ENCODE measurements at places on chromosomes 6 and 20. TPM values are rescaled to one million over a fixed set of nuclear protein-coding genes. Genes with fewer than 3 reads are reported as not detected.

PRR18 gene
- 0.59 TPM for total RNA-seq

TNFAIP3 gene
- total RNA-seq = 44.6 TPM

GINM1 gene
- total RNA-seq = 39.3 TPM

DEFB132 gene
- not detected for total RNA-seq

DAAM2 gene
- 29.0 TPM for total RNA-seq

SCP2D1 gene
- not detected for total RNA-seq

FRMD1 gene
- not detected for total RNA-seq

PPP1R14C gene
- 15.4 TPM for total RNA-seq

GRCh38 chr20:46230106-46230491, 78.2 kb downstream of the CDH22 start:
- no peaks in the 10 kb centered on the region for H3K36me3 ChIP-seq
- no peak overlapping the region for H3K4me3 ChIP-seq
- H3K4me1 ChIP-seq = no peaks in the 10 kb centered on the region
- DNase-seq = no peak
- peaks cover 38% of the 10 kb centered on the region for H3K27me3 ChIP-seq
- no peak overlapping the region for H3K27ac ChIP-seq

GRCh38 chr6:138044458-138044857, 62.8 kb downstream of the PERP start:
- no peak for DNase-seq
- H3K36me3 ChIP-seq = no peaks in the 10 kb centered on the region
- no peaks in the 10 kb centered on the region for H3K4me1 ChIP-seq
- no peak overlapping the region for H3K4me3 ChIP-seq

DNA sequence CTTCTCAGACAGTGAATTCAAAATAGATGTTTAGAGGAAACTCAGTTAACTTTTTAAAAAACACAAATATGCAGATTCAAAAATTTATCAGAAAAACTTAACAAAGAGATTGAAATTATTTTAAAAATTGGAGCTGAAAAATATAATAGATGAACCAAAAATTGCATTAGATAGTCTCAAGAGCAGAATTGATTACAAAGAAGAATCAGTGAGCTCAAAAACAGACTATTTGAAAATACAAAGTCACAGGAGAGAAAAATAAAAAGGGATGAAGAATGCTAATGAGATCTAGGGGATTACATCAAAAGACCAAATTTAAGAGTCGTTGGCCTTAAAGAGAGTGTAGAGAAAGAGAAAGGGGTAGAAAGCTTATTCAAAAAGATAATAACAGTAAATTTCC, 700.5 kb downstream of the COL12A1 start:
- H3K27me3 ChIP-seq = no peaks in the 10 kb centered on the region
- no peaks in the 10 kb centered on the region for H3K4me1 ChIP-seq
- H3K36me3 ChIP-seq = no peaks in the 10 kb centered on the region
- no peak overlapping the region for H3K27ac ChIP-seq
- no peak for DNase-seq

- H3K36me3 ChIP-seq = no peaks in the 10 kb centered on the region
- no peaks in the 10 kb centered on the region for H3K4me1 ChIP-seq
- no peak overlapping the region for H3K27ac ChIP-seq
- no peak for DNase-seq
- no peak overlapping the region for H3K4me3 ChIP-seq
Measured at GRCh38 chr6:74415056-74415455, 719.1 kb downstream of the CD109 start.

DNA sequence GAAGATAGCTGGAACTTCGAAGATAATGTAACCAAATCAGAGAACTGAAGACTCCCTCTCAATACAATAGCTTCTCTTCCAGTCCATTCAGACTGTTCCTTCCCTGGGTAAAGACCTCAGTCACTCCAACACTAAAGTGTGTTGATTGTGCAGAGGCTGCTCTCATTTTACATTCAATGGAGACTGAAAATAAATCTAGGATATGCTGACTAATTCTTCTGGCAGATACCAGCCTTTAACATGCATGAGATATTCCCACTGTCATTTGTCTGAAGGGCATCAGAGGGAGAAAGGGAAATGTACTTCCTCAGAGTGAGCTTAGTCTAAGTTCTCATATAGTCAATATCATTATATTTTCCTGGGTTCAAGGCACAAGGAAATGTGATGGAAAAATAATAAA, 166.4 kb upstream of the IRAK1BP1 start:
- H3K36me3 ChIP-seq = no peaks in the 10 kb centered on the region
- H3K4me3 ChIP-seq = no peak overlapping the region
- no peaks in the 10 kb centered on the region for H3K27me3 ChIP-seq
- no peaks in the 10 kb centered on the region for H3K4me1 ChIP-seq
- DNase-seq = no peak
- no peak overlapping the region for H3K27ac ChIP-seq

GRCh38 chr20:44457016-44457415, 18.7 kb upstream of the TTPAL start:
- H3K4me3 ChIP-seq = no peak overlapping the region
- H3K4me1 ChIP-seq = peaks cover 7% of the 10 kb centered on the region
- H3K36me3 ChIP-seq = no peaks in the 10 kb centered on the region
- no peak overlapping the region for H3K27ac ChIP-seq
- H3K27me3 ChIP-seq = no peaks in the 10 kb centered on the region

- no peak overlapping the region for H3K27ac ChIP-seq
- no peak for DNase-seq
- H3K36me3 ChIP-seq = no peaks in the 10 kb centered on the region
- H3K27me3 ChIP-seq = no peaks in the 10 kb centered on the region
- peaks cover 35% of the 10 kb centered on the region for H3K4me1 ChIP-seq
Measured at GRCh38 chr6:13463941-13464340, 23.5 kb downstream of the GFOD1 start.

DNA sequence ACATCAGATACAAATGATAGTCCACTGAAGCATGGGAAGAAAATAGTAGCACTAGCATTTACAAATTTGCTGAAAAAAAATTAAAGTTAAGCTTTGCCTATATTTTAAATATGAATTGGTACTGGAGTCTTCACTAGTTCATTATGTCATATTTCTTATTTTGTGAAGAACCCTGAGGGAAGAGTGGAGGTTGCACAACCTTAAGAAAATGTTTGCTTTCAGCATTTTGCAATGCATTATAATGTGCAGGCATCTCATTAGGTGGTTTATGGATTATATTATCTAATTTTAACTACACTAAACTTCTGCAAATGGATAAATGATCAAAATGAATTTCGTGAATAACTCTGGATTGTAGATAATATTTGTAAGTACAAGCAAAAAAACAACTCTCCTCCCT, 390.8 kb upstream of the HS3ST5 start:
- no peaks in the 10 kb centered on the region for H3K36me3 ChIP-seq
- H3K4me1 ChIP-seq = no peaks in the 10 kb centered on the region
- H3K27ac ChIP-seq = no peak overlapping the region
- DNase-seq = no peak
- no peaks in the 10 kb centered on the region for H3K27me3 ChIP-seq

Measured in lower lobe of right lung (tissue), 2 donors.